ENCODE measurements at places on chromosomes 4 and X.

DNA sequence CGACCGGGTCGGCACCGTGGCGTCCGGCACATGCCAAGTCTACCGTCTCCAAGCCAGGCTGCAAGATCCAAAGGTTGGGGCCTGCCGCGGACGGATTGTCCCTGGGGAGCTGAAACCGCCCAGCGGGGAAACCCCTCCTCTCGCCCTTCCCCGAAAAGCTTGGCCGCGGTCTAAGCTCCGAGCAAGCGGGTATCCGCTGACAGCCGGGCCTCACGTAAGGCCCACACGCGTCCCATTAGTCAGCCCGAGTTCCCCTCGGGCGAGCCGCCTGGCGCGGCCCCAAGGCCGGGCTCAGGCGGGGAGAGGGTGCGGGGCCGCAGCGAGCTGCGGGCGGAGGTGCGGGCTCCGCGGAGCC is 6.8 kb upstream of the BCOR start:
- peak overlapping the region; percentile 21 for H3K4me3 ChIP-seq
- H3K27me3 ChIP-seq, result peaks cover 19% of the 10 kb centered on the region
- no peaks in the 10 kb centered on the region for H3K36me3 ChIP-seq

DNA sequence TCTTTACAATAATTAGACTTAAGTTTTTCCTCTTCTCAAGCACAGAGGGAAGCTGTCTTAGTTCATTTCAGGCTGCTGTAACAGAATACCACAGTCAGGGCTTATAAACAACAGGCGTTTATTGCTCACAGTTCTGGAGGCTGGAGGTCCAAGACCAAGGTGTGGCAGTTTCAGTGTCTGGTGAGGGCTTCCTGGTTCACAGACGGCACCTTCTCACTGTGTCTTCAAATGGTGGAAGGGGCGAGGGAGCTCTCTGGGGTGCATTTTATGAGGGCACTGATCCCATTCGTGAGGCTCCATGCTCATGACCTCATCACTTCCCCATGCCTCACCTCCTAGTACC is 115.7 kb upstream of the MXRA5 start:
- DNase-seq, result no peak
- no peaks in the 10 kb centered on the region for H3K36me3 ChIP-seq
- no peak overlapping the region for H3K4me3 ChIP-seq
- no peaks in the 10 kb centered on the region for H3K4me1 ChIP-seq
- no peaks in the 10 kb centered on the region for H3K27me3 ChIP-seq

DNA sequence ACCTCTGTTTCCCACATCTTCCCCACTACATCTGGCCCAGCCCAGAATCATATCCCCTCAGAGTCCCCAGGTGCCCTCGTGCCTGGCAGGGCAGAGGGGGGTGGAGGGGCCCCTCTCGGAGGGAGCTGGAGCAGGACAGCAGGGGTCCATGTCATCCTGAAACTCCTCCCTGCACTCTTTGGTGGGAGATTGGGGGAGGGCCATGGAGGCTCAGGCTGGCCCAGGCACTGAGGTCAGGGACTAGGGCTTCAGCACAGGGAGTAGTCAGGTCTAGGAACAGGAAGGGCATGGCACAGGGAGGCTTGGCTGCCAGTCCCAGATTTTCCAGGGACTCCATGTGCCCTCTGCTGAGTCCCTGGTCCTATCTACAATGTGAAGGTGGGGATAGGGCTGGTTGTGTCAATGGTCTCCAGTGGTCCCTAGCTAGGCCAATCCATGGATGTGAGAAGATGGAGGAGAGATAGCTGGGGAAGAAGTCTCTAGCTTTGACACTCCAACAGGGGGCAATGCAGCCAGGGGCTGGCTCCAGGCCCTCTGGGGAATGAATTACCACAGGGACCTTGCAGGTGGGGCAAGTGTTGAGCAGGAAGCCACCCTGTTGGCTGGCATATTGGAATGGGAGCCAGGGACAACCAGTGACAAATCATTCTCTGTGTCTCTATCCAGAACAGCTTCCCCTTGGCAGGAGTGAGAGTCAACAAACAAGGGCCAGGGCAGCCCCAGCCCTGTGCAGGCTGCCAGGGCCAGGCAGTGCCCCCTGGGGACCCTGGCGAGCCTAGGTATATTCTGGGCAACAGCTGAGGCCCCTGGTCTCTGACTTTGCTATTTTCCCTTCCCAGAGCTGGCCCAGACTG is 154.4 kb downstream of the EFNB1 start:
- no peak for DNase-seq
- H3K4me1 ChIP-seq, result no peaks in the 10 kb centered on the region
- H3K27me3 ChIP-seq, result no peaks in the 10 kb centered on the region

DNA sequence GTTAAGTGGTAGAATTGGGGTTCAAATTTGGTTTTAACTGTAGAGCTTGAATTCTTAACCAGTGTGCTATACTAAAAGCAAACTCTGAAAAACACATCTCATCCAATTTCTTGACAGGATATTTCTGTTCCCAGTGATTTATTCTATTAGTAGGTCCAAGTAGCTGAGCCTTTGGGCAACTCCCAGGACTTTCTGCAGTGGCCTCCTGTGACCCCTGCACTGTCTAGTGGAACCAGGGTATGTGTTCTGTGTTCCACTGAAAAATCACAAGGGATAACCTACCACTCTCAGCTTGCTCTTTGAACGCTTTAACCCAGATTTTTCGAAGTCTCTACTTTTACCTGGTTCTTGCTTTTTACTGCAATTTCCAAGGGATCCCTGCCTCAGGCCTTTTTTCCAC is 58.0 kb upstream of the SCOC start:
- no peaks in the 10 kb centered on the region for H3K4me1 ChIP-seq
- no peaks in the 10 kb centered on the region for H3K36me3 ChIP-seq
- H3K4me3 ChIP-seq, result no peak overlapping the region
- no peak for DNase-seq
- H3K27me3 ChIP-seq, result peaks cover 7% of the 10 kb centered on the region

GRCh38 chr4:138949866-138950265 is 65.7 kb upstream of the NOCT start:
- DNase-seq, result no peak
- no peaks in the 10 kb centered on the region for H3K4me1 ChIP-seq

- H3K4me1 ChIP-seq, result no peaks in the 10 kb centered on the region
- no peaks in the 10 kb centered on the region for H3K36me3 ChIP-seq
- no peak overlapping the region for H3K27ac ChIP-seq
Measured at GRCh38 chr4:137705171-137705783, 173.0 kb upstream of the PCDH18 start.

DNA sequence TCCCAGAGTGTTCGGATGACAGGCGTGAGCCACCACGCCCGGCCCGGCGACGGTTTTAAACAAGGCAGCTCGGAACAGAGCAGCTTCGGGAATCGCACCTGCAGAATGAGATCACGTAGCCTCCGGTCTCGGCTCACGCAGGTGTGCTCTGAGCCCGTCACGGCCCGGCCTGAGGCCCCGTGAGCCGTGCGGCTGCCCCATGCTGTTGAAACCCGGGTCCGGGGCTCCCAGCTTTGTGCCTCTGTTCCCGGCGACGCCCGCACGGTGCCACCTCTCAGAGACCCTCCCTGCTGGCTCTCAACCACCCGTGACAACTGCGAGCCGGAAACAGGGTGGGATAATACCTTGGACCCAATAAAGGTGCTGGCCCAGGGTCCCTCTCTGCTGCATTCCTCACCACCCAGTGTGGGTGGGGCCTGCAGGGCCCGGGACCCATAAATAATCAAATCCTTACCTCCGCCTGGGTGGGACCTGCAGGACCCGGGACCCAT is 13.4 kb upstream of the PLCXD1 start:
- H3K36me3 ChIP-seq, result no peaks in the 10 kb centered on the region
- no peaks in the 10 kb centered on the region for H3K4me1 ChIP-seq
- H3K27ac ChIP-seq, result no peak overlapping the region

- no peak for DNase-seq
- no peaks in the 10 kb centered on the region for H3K4me1 ChIP-seq
- no peaks in the 10 kb centered on the region for H3K36me3 ChIP-seq
- H3K27me3 ChIP-seq, result no peaks in the 10 kb centered on the region
- no peak overlapping the region for H3K27ac ChIP-seq
Measured at GRCh38 chrX:6279277-6279909, 50.7 kb upstream of the NLGN4X start.

- H3K4me1 ChIP-seq, result no peaks in the 10 kb centered on the region
- no peaks in the 10 kb centered on the region for H3K36me3 ChIP-seq
- DNase-seq, result no peak
- H3K27ac ChIP-seq, result no peak overlapping the region
- H3K4me3 ChIP-seq, result no peak overlapping the region
Measured at GRCh38 chr4:20565075-20565721, 135.1 kb upstream of the PACRGL start.

DNA sequence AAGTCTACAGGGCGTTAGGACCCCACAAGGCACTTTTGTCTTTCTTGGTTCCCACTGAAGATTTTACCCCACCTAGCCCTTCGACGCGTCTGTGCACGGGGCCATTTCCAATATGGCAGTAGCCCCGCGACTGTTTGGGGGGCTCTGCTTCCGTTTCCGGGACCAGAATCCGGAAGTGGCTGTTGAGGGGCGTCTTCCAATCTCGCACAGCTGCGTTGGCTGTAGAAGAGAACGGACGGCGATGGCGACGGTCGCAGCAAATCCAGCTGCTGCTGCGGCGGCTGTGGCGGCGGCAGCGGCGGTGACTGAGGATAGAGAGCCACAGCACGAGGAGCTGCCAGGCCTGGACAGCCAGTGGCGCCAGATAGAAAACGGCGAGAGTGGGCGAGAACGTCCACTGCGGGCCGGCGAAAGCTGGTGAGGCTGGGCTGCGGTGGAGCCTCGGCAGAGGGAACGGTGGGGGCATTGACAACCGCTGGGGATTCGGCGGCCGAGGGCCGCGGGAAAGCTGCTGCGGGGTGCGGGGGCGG is at the start of gene USP11:
TSS of gene USP11 (plus strand) at position 207 of the 530 bp plus-strand sequence. CDS start at position 242, 35 bp downstream.
- peaks cover 27% of the 10 kb centered on the region for H3K4me1 ChIP-seq
- peak within 1 kb of the TSS; percentile 98 for H3K27ac ChIP-seq
- no peaks in the 10 kb centered on the region for H3K27me3 ChIP-seq
- peaks cover 27% of the 10 kb centered on the region for H3K36me3 ChIP-seq

GRCh38 chrX:119984652-119985051 is 41.1 kb upstream of the NKAP start:
- no peaks in the 10 kb centered on the region for H3K36me3 ChIP-seq
- H3K4me3 ChIP-seq, result no peak overlapping the region
- no peak overlapping the region for H3K27ac ChIP-seq
- peaks cover 2% of the 10 kb centered on the region for H3K4me1 ChIP-seq
